DMS 273 treated with DMSO at 0.1 percent for 48 hours (cell line): ENCODE measurements at places on chromosomes 3 and 15.

DNA sequence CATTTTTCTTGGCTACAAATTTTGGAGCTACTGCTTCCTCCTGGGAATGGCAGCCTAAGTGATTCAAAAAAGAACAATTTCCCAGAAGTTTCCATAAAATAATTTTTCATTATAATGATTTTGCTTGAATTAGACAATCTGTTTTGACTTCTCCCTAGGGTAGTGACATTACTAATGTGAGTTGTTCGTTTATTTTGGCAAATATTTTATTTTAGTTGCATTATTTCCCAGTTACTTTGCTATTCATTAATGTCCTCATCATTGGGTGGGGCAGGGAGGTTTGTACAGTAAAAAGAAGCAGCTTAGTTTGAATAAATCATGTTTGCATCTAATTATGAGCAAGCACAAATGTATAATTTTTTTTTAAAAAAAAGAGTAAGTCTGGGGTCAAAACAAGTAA lies 686.6 kb downstream of the ROBO2 start:
- DNase-seq: no peak

GRCh38 chr3:174440741-174441587 lies 418.2 kb upstream of the NAALADL2 start:
- DNase-seq: peak; percentile 85

- no peak for DNase-seq
Measured at GRCh38 chr15:30930422-30930821, 26.7 kb downstream of the FAN1 start.

GRCh38 chr3:62727536-62727935 lies 147.7 kb downstream of the CADPS start:
- DNase-seq: no peak

DNA sequence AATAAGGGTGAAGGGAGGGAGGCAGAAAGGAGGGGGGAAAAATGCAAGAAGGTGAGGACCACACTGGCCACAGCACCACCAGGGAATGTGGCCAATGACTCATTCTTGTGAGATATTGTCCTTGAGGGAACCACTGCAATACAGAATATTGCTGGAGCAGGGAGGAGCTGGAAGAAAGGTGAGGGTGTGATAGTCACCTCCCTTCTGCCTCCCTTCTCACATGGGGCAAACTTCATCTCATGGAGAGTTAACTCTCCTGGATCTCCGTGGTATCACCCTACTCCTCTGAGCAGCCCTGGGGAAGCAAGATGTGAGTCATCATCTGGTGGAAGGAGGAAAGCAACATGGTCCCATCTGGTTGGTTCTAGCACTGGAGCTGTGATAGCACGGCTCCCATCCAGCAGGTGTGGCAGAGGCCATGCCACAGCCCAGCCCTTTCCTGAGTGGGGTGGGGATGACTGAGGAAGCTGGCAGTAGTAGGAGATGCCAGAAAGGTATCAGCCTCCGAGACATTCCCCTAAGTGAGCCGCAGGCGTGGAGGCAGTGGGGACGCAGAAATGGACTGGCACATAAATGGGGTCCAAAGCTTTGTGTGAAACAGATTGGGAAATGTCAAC lies 115.9 kb upstream of the LPP start:
- no peak for DNase-seq

- no peak for DNase-seq
Measured at GRCh38 chr3:34323517-34323916, 525.1 kb downstream of the PDCD6IP start.
